Astrocyte (in vitro differentiated cells and primary cell): ENCODE measurements at places on chromosomes 6 and 20. TPM values are rescaled to one million over a fixed set of nuclear protein-coding genes. Genes with fewer than 3 reads are reported as not detected.

GRCh38 chr6:113246186-113246585 lies 611.0 kb upstream of the MARCKS start:
- H3K4me1 ChIP-seq, result no peaks in the 10 kb centered on the region
- no peak overlapping the region for H3K27ac ChIP-seq
- H3K27me3 ChIP-seq, result no peaks in the 10 kb centered on the region
- no peak overlapping the region for H3K4me3 ChIP-seq
- DNase-seq, result peak; percentile 0
- H3K36me3 ChIP-seq, result no peaks in the 10 kb centered on the region

DNA sequence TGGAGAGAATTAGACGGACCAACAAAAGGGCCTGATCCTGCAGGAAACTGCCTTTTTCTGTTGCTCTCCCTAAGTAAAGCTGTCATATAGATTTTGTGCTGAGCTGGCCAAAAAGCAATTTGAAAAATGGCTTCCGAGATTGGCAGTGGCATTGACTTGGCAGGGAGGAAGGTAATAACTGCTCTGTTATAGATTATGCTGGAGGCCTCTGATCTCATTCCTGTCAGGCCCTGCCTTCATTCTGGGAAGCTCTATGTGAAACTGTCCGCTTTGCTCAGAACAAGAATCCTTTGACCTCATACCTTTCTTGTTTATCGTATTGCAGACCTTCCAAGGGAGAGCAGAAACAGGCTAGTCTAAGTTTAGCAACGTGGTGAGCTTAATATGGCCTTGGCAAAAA lies 234.4 kb downstream of the PHACTR1 start:
- H3K4me1 ChIP-seq, result no peaks in the 10 kb centered on the region
- peaks cover 2% of the 10 kb centered on the region for H3K27me3 ChIP-seq
- no peak for DNase-seq
- no peaks in the 10 kb centered on the region for H3K36me3 ChIP-seq
- no peak overlapping the region for H3K27ac ChIP-seq

Gene PSORS1C2
- not detected in 2 replicates for total RNA-seq

GRCh38 chr20:49115564-49115963 lies 69.5 kb downstream of the CSE1L start:
- H3K4me3 ChIP-seq, result no peak overlapping the region
- no peak overlapping the region for H3K27ac ChIP-seq
- peaks cover 12% of the 10 kb centered on the region for H3K4me1 ChIP-seq
- H3K36me3 ChIP-seq, result peaks cover 44% of the 10 kb centered on the region

DNA sequence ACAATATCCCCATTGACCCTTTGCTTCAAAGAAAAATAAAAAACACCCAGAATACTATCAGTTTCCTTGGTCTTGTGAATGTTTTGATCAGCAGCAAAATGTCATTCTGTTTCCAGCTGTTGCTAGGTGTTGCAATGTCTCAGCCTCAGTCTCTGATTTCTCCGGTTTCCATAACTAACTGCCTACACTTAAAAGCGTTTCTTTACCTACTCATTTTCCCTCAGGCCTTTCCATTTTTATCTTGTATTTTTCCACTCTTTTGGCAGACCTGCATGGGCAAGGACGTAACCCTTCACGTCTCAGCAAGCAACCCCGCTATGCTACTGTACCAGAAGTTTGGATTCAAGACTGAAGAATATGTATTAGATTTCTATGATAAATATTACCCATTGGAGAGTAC lies 49.4 kb downstream of the KAT14 start:
- peaks cover 18% of the 10 kb centered on the region for H3K36me3 ChIP-seq
- no peak overlapping the region for H3K27ac ChIP-seq
- no peak for DNase-seq
- no peaks in the 10 kb centered on the region for H3K27me3 ChIP-seq
- no peaks in the 10 kb centered on the region for H3K4me1 ChIP-seq
- no peak overlapping the region for H3K4me3 ChIP-seq
